SHP77 treated with DMSO at 0.1 percent for 48 hours (cell line): ENCODE measurements at places on chromosomes 4 and X.

DNA sequence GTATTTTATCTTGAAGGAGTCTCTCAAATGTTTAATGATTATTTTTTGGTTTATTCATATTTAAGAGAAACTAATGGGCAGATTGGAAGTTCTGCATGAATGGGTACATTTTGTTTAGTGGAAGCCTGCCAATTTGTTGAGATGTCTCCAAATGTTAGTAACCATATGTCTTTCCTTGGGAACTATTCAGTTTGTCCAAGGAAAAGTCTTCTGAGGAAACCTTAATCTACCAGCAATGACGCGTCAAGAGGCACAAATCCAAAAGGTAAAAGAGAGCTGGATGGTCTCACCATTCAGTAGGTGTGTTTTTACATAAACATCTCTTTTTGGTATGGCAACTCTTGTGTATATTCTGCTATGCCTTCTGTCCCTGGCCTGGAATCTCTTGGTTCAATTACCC is 37.4 kb upstream of the NDST3 start:
- no peak for DNase-seq

DNA sequence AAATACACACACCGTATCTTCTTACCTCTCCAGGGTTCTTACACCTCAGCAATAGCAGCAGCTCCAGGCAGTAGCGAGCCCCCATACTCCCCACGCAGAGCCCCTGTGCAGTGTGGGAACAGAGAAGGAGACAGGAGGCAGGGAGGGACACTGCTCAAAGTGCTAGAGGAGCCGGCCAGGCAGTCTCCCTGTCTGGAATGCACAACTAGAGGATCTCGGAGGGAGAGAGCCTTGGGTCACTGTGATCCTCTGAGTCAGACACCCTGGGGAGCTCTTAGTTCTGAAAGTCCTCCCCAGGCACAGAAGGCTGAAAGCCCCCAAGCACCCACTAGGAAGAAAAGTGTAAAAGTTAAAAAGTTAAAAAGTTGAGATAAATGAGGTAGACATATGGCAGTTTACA is 16.0 kb downstream of the AMELX start:
- no peak for DNase-seq

DNA sequence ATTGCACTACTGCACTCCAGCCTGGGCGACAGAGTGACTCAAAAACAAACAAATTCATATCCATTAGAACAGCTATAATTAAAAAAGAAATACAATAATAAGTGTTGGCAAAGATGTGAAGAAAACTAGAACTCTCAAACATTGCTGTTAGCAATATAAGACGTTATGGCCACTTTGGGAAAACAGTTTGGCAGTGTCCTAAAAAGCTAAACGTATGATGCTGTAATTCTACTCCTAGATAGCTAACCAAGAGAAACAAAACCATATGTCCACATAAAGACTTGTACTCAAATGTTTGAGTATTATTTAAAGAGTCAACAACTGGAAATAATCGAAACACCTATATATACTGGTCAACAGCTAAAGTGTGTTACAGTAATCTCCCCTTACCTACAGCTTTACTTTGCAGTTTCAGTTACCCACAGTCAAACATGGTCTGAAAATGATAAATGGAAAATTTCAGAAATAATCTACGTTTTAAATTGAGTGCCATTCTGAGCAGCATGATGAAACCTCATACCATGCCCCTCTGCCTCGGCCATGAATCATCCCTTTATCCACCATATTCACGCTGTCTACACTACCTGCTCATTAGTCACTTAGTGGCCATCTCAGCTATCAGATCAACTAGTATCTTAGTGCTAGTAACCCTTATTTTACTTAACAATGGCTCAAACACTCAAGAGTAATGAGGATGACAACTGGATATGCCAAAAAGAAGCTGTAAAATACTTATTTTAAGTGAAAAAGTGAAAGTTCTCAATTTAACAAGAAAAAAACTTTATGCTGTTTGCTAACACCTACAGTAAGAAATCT is 4.9 kb downstream of the ELF2 start:
- DNase-seq, result no peak

DNA sequence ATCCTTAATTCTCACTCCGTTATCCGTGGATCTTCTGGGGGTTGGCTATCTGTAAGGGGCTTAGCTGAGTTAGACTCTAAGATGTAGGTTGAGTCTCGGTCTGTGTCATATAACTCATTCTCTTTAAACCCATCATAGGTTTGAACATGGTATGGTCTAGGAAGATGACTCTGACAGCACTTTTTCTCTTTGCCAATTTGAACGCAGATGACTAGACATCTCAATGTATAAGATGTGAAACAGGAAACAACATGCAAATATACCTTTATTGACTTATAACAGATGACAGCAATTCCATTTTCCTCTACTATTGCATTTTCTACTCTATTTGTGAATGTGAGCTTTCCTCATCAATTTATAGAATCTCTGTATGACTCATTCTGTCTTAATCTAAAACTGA is 634.8 kb upstream of the MAGEB2 start:
- no peak for DNase-seq

GRCh38 chrX:12352922-12353321 is 214.6 kb downstream of the FRMPD4 start:
- DNase-seq, result no peak

- DNase-seq, result peak; percentile 60
These were observed at the start of gene PIM2 for GRCh38 chrX:48918643-48919340. TSS of gene PIM2 (minus strand) at chrX:48919024. CDS start at chrX:48918834, 190 bp downstream.

GRCh38 chrX:47366041-47366722 is 4.2 kb upstream of the ZNF157 start:
- peak; percentile 75 for DNase-seq

GRCh38 chrX:148024425-148025148 is 43.5 kb downstream of the FMR1NB start:
- no peak for DNase-seq

- no peak for DNase-seq
These were observed 83.2 kb upstream of the PLAC8 start for GRCh38 chr4:83197555-83198235.

- no peak for DNase-seq
These were observed 38.0 kb upstream of the CRMP1 start for GRCh38 chr4:5930876-5931275.

DNA sequence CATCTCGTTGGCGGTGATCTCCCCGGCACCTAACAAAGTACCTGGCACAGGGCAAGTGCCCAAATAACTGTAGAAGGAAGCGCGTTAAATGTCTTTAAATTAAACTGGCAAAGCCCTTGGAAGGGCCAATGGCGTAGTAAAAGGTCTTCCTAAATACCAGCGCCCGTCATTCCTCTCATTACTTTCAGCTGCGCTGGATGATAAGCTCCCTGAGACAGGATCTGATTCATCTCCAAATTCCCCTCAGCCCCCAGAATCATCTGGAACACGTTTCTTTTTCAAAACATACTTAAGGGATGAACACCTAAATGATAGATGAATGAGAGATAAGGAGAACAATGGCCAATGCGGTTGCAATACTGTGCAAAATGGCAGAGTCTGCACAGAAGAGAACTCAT is 95.1 kb downstream of the AFAP1 start:
- DNase-seq, result no peak

DNA sequence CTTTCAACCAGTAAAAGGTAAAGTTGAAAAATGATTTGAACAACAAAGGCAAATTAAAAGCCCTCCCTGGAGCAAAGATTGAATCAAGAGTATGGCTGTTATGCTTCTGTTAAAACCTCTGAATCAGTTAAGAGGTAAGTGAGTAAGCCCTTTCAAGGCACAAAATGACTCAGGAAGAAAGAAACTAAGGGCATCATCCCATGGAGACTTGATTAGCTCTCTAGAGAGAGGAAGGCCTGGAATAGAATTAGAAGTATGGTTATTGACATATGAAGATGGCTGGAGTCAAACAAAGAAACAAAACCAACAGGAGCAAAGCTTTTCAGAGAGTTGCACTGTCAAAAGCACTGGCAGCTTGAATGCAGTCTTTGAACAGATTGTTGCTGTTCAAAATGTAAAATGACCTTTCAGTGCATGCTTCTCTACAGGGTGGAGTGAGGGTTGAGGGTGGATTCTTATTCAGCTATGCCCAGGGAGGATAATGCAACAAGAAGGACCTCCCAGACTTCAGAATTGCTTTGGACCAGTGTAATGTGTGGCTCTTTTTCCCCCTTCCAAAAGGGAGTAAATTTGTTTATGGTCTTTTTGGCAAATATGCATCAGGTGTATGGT is 365.5 kb downstream of the GBA3 start:
- no peak for DNase-seq

- DNase-seq, result no peak
These were observed 69.7 kb downstream of the CXXC4 start for GRCh38 chr4:104424989-104425388.

- DNase-seq, result no peak
These were observed 27.1 kb upstream of the REST start for GRCh38 chr4:56880572-56880971.

DNA sequence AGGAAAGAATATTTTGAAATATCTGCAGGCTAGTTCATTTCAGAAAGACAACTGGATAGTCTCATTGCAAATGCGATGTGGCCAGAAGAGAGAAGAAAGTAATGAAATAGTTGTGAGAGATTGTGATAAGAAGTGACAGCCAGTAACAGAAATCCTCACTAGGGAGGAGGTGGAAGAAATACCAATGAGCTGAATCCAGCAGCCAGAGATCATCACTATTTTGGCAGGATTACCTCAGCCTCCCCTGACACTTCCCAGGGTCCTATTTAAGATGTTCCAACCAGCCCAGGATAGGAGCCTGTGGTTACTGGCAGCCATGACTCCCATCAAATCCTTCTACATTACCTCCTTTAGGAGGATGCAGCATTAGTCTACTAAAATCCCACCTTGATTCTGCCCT is 76.7 kb upstream of the ARHGAP24 start:
- no peak for DNase-seq

GRCh38 chrX:107851215-107851614 is 25.5 kb downstream of the MID2 start:
- DNase-seq, result no peak

GRCh38 chrX:131709553-131709952 is 165.7 kb downstream of the OR13H1 start:
- DNase-seq, result no peak

GRCh38 chrX:72247206-72247942 is 8.5 kb upstream of the ERCC6L start:
- DNase-seq, result no peak

- no peak for DNase-seq
These were observed 75.6 kb upstream of the RXFP1 start for GRCh38 chr4:158446106-158446505.

GRCh38 chrX:25072247-25072646 is 56.5 kb upstream of the ARX start:
- no peak for DNase-seq

GRCh38 chrX:7266288-7266687 is 118.3 kb upstream of the PUDP start:
- DNase-seq, result no peak

DNA sequence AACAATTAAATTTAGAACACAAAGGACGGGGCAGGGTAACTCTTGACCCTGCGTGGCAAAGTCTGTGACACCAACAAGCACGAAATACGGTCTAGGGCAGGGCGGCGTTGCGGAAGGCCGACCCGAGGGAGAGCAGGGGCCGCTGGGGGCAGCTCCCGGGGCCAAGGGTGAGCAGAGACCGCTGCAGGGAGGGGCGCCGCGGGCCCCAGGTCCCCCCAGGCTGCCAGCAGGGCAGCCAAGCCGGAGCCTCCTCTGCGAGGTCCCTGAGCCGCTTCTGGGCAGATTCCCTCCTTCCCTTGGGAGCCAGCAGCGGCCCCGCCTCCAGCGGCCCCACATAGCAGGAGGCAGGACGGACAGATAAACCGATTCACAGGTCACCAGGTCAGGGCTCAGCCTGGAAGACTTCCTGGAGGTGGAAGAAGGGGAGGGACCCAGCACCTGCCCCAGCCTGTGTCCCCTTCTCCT is 90.2 kb downstream of the FAM53A start:
- DNase-seq, result no peak

DNA sequence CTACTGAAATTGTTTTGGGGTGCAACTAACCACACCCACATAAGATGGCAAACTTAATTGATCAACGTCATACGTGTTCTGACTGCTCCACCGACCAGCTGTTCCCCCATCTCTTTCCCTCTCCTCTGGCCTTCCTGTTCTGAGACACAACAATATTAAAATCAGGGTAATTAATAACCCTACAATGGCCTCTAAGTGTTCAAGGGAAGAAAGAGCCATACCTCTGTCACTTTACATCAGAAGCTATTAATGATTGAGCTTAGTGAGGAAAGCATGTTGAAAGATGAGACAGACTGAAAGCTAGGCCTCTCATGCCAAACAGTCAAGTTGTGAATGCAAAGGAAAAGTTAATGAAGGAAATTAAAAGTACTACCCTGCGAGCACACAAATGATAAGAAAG is 173.9 kb upstream of the FTHL17 start:
- no peak for DNase-seq

- DNase-seq, result no peak
These were observed 116.2 kb downstream of the GATB start for GRCh38 chr4:151644622-151645021.

DNA sequence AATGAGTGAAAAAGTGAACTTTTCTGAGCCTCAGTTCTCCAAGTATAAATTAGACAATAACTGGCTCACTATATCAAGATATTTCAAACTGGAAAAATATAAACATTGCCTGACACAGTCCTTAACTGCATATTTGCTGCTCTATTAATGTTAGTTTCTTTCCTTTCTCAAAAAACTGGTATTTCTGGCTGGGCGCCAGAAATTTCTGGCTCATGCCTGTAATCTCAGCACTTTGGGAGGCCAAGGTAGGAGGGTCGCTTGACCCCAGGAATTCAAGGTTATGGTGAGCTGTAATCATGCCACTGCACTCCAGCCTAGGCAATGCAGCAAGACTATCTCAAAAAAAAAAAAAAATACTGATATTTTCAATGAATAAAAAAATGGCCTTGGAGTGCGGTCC is 227.0 kb downstream of the MAGEB17 start:
- DNase-seq, result no peak

GRCh38 chrX:9370893-9371292 is 94.0 kb upstream of the TBL1X start:
- DNase-seq, result no peak

DNA sequence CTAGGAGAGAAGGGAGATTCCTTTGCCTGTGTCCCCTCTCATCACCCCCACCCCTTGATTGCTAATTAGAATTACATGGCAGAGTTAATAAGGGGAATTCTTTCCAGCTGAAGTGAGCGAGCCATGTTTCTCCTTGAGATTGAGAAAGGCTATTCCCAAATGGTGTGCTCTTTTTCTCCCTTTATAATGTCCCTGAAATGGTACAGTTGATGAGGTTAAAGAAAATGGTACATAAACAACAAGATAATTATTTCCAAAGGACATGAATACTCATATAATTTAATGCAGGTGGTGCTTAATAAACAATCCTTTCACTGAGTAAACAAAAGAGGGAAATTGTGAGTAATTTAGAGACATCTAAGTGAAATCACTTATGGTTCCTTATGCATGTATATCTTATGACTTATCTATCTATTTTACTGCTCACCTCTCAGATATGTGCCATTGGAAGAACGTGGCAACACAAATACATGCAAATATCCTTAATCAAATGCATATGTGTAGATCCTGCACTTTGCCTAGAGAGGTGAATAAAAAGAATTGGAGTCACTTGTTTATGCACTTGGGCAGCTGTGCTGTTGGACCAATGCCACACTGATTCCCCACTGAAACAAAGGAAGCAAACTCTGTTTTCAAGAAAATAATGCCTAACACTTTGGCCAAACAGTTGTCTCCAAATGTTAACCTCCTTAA is 106.6 kb upstream of the WDR44 start:
- DNase-seq, result no peak
